ENCODE measurements at places on chromosomes 4 and X.

DNA sequence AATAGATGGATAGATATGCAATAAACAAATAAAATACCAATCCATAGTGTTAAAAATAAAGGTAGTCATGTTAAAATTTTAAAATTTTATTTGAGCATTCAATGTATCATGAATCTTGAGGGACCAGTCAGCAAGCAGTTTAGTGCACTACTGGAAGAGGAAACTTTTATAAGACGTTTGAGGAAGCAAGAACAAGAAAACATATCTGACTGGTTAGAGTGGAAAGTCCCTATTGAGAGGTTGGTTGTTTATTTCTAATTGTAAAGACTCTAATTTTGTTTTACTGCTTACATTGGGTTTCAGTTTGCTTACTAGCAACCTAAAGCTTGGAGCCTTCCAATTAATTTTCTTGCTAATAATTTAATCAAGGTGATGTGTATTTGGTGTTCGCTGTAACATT lies 786.2 kb downstream of the RAB28 start:
- no peak for DNase-seq

GRCh38 chrX:14936561-14936960 lies 63.3 kb downstream of the MOSPD2 start:
- no peak for DNase-seq

DNA sequence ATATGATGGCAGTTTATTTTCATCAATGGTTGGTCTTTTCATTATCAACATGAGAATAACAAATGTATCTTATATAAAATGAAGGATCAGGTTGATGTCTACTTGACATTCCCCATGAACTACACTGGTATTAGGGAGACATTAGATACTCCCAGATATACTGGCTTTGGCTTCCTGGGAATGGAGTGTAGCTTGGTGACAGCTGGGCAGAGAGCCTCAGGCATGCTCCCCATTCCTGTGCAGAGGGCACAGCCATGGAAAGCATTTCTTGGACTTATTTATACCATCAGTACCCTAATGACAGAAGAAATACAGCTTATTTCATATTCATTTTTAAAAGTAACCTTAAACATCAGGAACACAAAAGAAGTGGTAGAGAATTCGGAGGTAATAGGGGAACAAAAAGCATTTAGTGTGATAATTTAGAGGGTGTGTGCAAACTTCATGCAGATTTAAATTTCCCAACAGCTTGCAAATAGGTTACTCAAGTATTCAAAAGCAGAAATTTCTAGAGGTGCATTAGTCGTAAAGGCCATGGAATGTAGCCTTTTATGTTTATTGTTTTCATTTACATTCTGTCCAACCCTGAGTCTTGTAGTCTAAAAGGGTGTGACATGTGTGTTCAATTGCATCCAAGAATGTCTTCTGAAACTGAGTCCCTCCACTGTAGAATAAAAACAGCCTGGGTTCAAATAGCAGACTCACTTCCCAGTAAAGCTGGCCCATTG lies 573.8 kb downstream of the KCNIP4 start:
- no peak for DNase-seq

DNA sequence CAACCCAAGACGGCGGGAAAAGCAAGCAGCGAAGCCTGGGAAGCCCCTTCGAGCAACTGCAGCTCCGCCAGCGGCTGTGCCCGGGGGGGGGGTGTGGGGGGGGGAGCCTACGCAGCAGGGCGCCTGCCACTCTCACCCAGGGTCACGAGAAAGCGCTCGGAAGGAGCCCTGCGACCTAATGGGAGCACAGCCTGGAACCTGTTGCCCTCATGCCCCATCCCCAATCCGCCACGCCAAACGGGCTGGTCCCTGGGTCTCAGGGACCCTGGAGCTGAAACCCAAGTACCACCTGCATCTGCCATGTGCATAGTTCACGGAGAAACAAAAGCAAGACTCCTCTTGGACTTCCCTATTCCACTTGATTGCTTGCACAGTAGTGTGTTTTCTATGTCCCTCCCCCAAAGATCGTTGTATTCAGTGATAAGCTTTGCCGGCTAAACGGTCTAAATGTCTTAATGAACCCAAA lies 359 bp upstream of the GAB3 start:
- peak; percentile 18 for DNase-seq

- DNase-seq: no peak
Observed at GRCh38 chr4:6339818-6340445, 70.3 kb downstream of the WFS1 start.

DNA sequence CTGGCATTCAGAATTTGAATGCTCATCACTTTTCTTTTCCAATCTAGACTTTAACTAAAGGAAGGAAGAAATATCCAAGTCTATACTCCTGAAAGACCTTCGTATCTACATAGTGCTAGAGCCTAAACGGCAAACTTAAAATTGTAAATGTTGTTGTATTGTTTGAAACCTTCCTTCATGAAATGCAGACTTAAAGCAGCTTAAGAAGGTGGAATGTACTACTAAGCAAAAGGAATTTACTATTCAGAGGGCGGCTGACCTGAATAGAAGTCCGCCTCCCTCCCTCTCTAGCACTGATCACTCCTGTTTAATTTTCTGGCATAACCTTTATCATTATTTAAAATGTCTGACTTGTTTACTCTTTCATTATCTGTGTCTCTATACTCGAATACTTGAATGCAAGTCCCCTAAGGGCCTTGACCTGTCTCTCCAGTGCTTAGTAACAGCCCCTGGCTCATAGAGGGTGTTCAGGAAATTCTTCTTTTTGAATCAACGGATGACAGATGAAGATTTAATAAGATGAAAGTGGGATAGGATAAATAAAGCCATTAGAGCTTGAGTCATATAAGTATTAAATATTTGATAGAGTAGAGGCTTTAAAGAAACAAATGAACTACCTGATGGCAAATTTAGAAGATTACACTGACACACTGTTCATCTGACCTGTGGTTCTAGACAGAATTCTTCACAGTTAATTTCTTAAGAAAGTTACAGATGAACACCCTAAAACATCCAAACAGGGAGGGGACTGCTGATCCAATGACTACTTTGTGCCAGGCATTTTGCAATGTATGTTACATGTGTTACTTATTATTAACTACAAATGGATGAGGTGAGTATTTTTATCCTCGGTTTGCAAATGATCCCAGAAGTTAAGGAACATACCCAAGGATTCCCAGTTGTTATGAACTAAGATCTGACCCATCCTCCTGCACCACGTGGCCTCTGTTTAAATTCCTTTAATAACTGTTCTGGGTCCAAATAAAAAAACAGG lies 20.2 kb upstream of the RBPJ start:
- no peak for DNase-seq

DNA sequence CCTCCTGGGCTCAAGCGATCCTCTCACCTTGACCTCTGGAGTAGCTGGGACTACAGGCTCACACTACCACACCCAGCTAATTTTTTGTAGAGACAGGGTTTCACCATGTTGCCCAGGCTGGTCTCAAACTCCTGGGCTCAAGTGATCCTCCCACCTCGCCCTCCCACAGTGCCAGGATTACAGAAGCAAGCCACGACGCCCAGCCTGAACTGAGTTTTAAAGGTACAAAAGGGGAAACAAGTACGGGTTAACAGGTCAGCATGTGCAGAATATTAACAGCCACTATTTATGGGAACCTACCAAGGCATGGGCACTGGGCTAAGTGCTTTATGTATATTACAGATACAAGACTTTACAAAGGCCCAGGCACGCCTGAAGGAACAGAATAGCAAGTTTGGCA lies 164.3 kb upstream of the GPC4 start:
- DNase-seq: no peak

GRCh38 chr4:42391981-42392380 lies 5.3 kb upstream of the SHISA3 start:
- no peak for DNase-seq

DNA sequence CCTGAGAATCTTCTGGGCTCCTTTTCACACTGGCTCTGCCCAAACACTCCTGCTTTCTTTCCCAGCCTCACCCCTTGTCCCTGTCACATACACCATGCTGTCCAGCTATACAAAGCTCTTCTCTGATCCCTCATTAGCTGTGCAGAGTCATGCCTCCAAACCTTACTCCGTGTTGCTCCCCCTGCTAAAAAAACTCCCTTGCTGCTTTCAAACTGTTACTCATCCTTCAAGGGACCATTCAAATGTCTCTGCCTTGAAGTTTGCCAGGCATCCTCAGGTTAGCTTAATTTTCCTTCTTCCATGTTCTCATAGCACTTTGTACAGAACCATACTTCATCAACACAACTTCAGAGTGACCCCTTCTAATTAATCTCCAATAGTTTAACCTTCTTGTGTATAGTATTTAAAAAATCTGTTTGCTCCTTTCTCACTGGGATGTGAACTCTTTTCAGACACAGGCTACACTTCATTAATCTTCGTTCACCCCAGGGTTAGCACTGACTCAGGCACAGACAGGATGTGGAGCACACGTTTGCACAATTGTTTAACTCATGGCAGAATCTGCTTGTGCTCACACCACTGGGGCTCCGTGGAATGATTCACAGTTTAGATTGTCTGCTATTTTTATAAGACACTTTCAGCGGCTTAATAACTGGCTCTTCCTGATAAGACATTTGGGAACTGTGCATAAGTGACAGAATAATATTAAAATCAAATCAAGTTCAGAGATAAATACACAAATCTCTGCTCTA lies 21.4 kb upstream of the SEL1L3 start:
- DNase-seq: no peak

DNA sequence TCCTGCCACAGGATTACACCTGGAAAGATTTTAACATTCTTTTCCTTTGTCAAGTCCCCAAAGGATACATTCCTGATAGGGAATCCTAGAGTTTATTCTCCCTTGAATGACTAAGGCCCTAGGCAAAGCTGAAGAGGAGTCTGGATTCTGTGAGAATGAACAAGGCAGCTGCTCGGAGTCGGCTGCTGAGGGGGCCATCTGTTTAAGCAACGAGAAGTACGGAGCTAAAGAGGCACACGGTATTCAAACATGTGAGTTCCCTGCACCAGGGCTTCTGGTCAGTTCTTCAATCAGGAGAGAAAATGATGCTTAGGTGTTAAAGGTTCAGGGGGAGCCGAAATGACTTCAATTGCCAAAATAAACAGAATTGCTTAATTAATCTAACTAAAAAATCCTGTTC lies 97.6 kb downstream of the MGST2 start:
- DNase-seq: no peak

DNA sequence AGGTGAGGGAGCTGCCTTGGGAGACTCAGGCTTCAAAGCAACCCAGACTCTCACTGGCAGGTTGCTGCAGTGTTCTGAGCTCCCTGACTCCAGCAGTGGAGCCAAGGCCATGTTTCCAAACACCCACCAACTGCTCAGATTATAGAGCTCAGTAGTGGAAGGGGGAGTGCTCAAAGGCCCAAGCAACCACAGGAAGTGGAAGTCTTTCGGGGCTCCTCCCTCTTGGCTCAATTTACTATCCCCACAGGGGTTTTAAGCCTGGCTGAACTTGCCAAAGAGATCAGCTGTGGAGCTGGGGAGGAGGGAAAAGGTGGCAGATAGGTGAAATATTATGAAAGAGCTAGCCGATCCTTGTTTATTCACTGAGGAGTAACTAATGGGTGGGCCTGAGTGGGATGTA lies 82.5 kb downstream of the HPRT1 start:
- no peak for DNase-seq

GRCh38 chrX:1476682-1477081 lies 24.0 kb upstream of the ASMTL start:
- no peak for DNase-seq

DNA sequence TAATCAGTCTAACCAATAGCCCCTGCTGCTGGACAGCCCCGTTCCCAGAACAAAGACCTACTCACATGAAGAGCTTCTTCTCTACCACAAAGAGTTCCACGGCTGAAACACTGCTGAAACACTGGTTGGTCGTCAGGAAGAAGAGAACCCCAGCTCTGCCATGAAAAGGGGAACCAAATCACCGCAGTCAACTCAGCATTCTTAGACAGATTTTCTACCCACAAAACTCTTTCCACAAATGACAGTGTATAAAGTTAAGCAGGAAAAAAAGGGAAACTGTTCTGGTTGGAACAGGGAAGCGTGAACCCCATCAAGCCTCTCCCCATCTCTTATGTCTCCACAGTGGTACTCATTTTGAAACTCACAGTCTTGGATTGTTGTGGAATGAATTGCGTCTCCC lies 57.3 kb downstream of the ABCG2 start:
- DNase-seq: no peak

DNA sequence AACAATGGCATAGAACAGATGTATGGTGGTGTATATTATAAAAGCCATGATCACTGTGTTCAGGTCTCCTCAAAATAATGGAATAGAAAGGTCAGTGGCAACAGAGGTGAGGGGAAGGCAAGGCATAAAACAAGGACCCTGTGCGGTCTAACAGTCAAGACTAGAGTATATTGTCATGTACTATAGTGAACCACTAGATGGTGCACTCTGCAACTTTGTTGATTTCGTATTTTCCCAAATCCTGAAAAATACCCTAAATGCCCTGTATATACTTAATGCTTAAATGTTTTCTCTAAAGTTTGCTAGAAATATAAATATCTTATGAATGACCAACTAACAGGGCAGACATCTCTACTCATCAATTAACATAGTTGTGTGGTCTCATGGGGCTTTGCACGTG lies 453.0 kb downstream of the PCDH11X start:
- DNase-seq: no peak
